ENCODE measurements at places on chromosomes 5 and 9. TPM values are rescaled to one million over a fixed set of nuclear protein-coding genes. Genes with fewer than 3 reads are reported as not detected.

SPACA9 gene
- 1.3 TPM for total RNA-seq

ALDH7A1 gene
- 2.4 TPM for total RNA-seq

GRCh38 chr9:82353631-82354278 lies 365.2 kb downstream of the SPATA31D1 start:
- no peak for ATAC-seq

GRCh38 chr5:107700481-107700880 lies 29.7 kb upstream of the EFNA5 start:
- no peak for ATAC-seq

GRCh38 chr9:4424891-4425290 lies 65.4 kb upstream of the SLC1A1 start:
- no peak for ATAC-seq

DNA sequence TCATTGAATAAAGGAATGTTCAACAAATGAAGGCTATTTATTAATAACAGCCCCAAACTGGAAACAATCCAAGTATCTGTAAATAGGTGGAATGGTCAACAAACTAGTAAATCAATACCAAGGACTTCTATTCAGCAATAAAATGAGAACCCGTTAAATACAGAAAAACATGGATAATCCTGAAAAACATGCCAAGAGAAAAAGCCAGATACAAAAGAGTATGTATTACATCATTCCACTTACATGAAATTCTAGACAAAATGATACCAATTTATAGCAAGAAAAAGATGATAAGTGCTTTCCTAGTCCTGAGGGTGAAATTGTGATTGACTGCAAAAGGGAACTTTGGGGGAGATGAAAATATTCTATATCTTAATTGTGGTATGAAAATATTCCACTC lies 3.1 kb downstream of the PJA2 start:
- ATAC-seq, result no peak

GRCh38 chr9:5429873-5430564 lies 7.7 kb downstream of the PLGRKT start:
- ATAC-seq, result no peak

ANXA2R gene
- 6.2 TPM for total RNA-seq

DNA sequence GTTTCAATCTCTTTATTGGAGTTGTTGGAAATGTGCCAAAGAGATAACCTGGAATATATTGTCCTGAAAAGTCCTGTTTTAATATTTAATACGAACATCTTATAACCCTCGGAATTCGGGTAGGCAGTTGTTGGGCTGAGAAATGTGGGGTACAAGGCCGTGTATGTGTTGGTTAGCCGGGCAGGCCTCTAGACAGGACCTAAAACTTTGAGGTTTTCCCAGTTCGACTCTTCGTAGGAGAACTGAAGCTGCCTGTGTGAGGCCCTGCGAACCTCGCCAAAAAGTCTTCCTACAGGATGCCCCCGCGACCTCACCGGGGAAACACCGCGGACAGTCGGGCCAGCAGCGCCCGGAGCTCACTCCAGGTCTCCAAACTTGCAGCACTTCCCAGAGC lies 583 bp upstream of the TJP2 start:
- ATAC-seq, result no peak

- ATAC-seq, result no peak
Observed at GRCh38 chr9:130276955-130277354, 11.4 kb downstream of the HMCN2 start.

DNA sequence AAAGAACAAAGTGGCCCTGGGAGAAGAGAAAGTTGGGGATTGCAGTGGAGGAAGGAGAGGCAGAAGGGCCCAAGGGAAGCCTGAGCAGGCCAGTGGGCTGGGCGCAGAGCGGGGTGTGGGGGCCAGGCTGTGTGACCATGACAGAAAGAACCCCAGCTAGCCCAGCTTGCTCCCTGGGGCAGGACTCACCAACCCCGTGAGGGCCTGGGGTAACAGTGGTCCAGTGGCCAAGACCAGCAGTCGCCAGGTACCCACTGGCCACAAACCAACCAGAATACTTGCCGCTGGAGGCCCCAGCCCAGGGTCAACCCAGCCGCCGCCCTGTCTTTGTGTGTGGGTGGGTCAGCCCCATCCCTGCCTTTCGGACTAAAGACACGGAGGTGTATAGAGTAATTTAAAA lies 146.5 kb downstream of the CACNA1B start:
- ATAC-seq, result no peak

DNA sequence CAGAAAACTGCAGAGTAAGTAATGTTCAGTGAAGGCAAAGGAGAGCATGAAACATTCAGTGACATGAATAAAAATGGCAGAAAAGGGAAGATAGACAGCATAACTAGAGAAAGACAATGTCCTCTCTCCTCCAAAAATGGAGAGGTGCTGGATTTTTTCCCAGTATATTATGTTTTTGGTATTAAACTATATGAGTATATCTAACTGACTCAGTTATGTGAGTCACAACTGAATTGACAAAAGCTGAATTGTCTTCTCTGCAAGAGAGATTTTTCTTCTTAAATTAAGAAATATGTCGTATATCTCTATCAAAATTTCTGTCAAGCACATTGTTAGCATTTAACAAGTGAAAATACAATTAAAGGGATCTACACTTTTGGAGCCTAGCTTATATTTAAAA lies 375.1 kb downstream of the CHSY3 start:
- ATAC-seq, result no peak
